ENCODE measurements at places on chromosomes 4 and X.

DNA sequence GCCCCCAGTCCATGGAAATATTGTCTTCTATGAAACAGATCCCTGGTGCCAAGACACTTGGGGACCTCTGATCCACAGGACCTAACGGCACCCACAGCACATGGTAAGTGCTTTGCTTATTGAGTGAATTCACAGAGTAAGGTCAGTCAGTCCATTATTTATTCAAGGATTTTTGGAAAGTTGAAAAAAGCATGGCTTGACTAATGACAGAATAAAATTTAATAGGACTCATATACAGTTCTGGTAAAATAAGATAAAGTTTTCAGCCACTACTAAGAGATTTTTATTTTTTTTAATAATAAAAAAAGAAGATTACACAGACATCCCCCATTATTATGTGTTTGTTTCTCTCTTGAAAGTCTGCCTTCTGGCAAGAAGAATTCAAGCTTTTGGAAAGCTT is 490.6 kb upstream of the HS3ST1 start:
- no peak for DNase-seq

DNA sequence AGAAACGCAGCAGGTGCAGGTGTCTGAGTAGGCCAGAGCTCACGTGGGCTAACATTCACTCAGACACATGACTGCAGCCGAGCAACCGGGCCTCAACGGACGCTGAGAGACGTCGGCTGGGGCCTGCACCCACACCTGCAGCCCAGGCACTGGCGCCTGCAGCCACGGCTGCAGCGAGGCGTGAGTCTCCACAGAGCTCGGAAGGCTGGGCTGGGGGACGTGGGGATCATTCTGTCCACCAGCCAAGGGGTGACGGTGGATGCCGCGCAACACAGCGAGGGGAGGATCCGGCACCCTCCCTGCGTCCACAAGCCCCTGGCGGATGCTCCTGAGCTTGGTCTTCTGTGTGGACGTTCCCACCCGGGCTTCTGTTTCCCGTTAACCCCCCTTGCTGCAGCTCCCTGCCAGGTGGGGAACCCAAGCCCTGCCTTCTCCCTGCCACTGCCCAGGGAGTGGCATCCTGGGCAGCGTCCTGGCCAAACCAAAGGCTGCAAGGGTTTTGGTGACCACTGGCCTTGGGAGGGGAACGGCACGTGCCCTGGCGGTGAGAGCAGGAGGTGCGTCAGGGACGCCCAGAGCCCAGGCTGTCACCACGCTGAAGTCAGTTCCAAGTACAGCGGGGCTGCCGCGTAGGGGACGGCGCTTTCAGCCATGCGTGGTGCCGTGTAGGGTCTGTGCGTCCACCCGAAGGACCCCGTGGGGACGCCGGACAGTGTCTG is 16.3 kb downstream of the PPP2R3B start:
- no peak for DNase-seq

DNA sequence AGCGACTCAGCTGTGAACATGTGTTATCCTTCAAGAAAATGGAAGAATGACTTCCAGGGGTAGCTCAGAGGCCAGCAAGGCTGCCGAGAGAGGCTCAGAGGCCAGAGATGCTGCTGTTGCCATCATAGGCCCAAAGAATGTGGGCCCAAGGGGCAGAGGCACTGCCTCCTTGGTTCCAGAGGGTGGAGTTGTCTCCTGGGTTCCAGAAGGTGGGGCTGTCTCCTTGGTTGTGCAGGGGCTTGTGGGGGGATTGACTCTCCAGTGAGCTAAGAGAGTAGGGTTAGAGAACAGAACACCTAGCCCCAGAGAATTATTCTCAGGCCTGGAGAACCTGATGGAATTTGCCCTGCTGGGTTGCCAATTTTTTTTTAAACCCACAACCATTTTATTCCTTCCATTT is 62.6 kb downstream of the DGKK start:
- no peak for DNase-seq

DNA sequence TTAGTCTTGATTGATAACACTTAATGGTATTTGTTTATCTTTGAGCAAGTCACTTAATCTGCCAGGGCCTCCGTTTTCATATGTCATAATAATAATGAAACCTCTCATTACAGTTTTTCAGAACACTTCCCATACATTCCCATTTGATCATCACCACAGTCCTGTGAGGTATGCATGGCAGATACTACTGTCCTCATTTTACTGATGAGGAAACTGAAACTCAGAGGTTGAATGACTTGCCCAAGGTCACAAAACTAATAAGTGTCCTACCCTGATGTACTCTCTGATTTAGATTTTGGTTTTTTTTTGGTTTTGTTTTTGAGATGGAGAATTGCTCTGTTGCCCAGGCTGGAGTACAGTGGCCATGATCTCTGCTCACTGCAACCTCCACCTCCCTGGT is 25.7 kb downstream of the ZFX start:
- no peak for DNase-seq

DNA sequence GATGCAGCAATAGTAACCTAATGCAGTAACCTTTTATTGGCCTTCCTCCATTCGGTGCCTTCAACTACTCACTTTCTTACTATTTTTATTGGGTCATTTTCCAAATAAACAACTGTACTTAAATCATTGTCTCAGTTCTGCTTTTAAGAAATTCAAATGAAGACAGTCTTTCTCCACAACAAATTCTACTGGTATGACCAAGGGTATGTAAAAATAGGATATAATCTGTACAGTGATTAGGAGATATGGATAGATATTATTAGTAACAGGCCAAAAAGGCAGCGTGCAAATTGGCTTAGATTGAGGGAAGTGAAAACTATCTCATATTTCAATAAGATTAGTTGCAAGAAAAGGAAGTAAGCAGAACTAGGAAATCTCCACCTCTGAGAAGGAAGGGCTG is 177.4 kb upstream of the PPP1R2C start:
- no peak for DNase-seq

DNA sequence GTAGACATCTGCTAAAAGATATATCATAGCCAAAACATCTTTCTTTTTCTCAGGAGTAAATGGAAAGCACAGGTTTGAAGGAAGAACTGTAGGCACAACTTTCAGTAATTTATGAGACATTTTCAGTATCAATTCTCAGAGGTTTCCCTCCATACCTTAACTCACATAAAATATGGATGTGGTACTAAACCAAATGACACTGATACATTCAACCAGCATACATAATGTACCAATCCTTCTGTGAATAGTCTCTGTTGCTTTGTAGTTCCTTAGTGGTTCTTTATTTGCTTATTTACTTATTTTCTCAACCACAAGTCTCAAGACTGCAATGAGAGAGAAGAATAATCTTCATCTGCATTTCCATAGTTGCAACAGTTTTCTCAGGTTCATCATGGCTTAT is 96.1 kb downstream of the ARHGAP24 start:
- no peak for DNase-seq

GRCh38 chr4:169305651-169306050 is 34.9 kb upstream of the SH3RF1 start:
- no peak for DNase-seq

DNA sequence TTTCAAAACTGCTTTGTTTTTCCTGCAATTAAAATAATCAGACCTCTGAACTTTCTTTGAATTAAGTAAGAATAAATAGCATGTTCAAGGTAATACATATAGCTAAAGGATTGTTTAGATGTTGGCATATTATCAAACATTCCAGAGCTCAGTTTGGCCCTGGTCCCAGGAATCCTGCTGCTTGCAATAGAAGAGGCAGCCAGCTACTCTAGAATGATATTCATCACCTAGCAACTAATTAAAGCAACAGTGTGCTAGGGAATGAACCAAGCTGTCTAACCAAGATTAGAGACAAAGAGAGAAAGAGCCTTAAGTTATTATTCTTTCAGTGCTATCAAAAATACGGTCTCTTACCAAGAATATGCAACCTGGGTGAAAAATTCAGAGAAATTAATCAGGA is 460.9 kb downstream of the GABRG1 start:
- DNase-seq: no peak

- no peak for DNase-seq
These were observed 303.9 kb upstream of the GATB start for GRCh38 chr4:152064753-152065152.

- no peak for DNase-seq
These were observed 89.3 kb downstream of the MAD2L1 start for GRCh38 chr4:119977076-119977940.

DNA sequence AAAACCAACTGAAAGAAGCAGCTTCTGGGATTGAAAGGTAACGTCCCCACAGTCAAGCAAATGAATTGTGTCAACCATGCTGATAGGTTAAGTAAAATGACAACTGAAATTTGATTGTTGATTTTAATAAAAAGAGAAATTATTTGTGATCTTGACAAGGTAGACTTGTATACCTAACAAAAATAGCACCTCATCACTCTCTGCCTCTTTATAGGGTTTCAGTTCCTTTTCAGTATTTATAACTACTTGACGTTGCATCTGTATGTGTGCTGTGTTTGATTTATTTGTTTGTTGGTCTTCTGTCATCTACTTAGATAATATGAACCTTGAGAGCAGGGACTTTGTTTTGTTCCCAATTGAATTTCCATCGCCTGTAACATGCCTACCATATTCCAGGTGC is 7.9 kb upstream of the PPP3CA start:
- no peak for DNase-seq

- no peak for DNase-seq
These were observed 109.8 kb upstream of the HDX start for GRCh38 chrX:84611843-84612636.

DNA sequence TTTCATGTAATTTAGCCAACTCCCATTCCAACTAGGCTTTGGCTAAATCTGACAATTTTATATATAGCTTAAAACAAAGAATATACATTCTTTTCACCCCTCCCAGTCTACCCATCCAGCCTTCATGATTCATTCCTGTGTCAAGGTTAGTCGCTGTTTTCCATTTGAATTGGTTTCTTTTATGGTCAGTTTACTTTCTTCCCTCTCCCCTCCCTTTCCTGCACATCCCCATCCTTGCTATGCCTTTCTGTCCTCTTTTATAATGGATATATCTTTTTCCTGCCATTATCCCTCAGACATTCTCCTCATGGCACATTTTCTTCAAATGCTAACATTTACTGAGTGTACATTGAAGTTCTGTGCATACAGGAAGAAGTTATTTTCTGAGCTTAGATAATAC is 4.7 kb downstream of the ZXDB start:
- no peak for DNase-seq

- DNase-seq: peak; percentile 32
These were observed 14.1 kb downstream of the PSAPL1 start for GRCh38 chr4:7420661-7421040.

GRCh38 chr4:91359041-91360031 is 944.4 kb upstream of the GRID2 start:
- DNase-seq: no peak

- DNase-seq: no peak
These were observed 136.1 kb upstream of the WDFY3 start for GRCh38 chr4:85102606-85103005.

DNA sequence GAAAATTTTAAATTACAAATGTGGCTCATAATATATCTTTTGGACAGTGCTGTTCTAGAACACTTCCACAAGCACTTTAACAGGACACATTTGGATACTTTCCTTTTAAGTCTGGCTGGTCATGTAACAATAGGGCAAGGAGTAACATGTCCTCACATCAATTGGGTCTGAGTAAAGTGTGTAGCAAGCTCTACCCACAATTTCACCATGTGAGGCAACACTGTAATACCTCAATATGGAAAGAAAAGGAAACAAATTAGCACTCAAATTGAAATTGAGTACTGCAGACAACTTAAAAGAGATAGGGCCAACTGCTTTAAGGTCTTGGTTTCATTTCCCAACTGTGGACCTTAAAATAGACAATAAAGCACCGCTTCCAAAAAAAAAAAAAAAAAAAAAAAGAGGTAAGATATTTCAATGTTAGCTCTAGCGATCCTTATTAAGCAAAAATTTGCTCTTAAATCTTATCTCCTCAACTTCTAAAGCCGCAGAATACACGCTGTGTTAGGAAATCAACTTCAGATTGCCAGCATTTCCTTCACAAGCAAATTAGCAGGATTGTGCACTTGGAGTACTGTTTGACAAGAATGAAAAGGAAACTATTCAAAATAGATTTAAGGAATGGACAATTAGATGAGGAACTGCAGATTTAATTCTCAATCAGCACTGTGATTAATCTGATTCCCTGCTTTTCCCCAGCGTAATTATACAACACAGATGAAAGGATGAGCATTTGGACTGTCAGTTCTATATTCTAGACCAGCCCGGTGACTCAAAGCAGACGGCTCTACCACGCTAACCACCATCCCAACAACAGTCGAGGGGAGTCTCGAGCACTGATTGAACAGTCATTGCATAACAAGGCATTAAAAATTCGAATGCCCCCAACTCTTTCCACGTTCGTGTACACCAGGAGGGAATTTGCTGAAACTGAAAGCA is 1.6 kb downstream of the CASK start:
- no peak for DNase-seq

DNA sequence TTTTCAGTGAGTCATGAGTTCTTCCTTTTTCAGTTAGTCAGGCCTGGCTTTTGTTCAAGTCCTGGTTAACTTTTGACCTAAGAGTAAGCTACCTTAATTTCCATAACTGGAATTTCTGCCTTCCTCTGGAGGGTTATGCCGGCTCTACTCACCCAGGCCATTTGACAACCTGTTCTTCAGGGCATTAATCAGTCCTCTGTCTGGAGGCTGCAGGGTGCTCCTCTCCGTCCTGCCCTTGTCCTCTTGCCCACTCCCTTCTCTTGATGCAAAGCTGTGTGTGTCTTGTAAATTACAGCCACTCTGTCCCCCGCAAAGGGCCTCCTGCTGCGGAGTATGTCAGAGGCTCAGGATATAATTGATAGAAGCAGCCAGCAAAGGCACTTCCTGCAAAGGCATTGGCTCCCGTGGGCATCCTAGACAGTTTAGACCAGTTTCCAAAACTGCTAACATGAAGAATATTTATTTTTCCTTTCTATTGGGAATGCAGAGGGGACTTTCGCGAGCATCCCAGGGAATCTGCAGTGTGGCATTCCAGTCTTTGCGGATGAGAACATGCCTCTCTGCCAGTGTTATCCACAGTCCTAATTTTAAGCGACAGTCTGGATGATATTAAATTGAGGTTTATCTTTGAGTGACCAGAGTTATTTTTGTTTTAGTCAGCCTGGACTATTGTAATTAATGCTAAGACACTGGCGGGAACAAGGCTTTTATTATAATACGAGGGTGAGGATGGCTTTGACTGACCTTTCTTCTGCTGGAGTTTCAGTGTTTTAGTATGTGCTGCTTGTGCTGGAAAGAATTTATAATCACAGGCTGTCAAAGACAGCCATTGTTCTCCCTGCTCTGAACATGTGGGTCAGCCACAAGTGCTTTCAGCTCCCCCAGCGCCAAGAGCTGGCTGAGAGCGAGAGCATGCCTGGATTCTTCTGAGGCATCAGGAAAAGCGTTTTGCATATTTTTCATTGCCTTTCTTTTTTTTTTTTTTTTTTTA is 74.2 kb downstream of the LIMCH1 start:
- no peak for DNase-seq

DNA sequence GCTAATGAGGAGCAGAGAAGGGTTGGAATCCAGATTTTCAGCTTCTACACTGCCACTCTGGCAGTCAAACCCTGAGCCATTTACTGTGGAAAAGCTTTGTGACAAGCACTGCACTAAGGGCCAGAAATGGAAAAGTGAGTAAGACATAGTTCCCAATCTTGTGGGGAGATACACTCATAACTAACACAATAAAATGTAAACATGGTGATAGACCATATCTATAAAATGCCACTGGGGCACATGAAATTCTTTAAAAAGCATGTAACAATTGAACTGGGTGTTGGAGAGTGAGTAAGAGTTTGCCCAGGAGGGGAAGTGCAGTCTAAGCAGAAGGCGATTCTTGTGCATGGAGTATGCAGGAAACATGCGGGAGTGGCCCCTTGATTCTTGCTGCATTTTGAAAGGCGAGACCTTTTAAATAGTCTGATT is 32.0 kb upstream of the ANXA5 start:
- DNase-seq: no peak
